EH (cell line): ENCODE measurements at places on chromosomes 5 and 9.

DNA sequence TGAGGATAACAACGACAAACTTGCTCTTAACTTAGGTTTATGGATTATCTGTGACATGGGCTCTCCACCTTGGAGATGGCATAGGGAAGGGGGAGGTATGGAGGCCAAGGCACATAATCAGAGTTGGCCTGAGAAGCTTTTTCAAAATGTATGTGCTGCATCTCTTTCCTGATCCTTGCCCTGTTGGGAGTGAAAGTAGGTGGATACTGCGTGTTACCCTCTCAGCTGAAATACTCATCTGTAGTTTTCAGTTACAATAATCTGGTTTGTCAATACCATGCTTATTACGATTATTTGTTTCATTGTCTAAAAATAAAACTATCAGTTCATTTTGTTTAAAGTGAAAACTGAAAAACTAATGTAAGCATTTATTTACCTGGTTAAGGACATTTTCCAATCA is 86.7 kb downstream of the SLC44A1 start:
- no peak for DNase-seq

DNA sequence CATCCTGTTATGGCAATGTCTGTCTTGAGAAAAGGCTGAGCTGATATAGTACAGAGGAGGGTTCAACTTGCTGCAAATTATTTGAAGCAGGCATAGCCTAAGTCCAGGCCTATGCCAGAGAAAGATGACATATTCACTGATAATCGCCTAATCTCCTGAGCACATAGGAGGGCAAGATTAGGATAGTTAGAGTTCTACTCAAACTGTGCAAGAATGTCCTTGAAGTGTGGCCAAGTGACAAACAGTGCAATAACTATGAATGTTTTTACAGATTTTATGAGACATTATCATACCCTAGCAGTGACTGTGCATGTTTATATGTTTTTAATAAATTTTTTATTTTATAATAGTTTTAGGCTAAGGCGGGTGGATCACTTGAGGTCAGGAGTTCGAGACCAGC is 96.2 kb downstream of the TSSK1B start:
- no peak for DNase-seq

DNA sequence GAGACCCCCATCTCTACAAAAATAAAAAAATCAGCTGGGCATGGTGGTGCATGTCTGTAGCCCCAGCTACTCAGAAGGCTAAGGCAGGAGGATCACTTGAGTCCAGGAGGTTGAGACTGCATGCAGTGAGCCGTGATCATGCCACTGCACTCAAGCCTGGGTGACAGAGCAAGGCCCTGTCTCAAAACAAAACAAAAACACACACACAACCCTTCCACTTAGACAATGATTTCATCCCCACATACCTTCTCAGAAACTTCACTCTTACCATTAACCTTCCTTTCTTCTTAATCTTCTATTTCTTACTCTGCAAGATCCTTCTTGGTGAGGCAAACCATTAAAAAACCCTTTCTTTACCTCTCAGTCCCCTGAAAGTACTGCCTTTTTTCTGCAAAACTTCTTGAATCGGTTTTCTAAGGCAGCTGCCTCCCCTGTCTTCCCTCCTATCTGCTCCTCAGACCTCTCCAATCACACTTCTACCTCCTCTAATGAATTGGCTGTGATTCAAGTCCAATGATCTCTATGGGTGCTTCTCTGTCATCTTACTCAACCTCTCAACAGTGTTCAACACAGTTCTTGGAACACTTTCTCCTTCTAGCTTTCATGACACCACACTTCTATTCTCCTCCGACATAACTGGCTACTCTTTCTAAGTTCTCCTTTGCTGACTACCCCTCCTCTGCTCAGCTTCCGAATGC is 47.3 kb downstream of the PFDN1 start:
- no peak for DNase-seq

- peak; percentile 88 for DNase-seq
These were observed 306.3 kb downstream of the FER start for GRCh38 chr5:109053995-109054417.

DNA sequence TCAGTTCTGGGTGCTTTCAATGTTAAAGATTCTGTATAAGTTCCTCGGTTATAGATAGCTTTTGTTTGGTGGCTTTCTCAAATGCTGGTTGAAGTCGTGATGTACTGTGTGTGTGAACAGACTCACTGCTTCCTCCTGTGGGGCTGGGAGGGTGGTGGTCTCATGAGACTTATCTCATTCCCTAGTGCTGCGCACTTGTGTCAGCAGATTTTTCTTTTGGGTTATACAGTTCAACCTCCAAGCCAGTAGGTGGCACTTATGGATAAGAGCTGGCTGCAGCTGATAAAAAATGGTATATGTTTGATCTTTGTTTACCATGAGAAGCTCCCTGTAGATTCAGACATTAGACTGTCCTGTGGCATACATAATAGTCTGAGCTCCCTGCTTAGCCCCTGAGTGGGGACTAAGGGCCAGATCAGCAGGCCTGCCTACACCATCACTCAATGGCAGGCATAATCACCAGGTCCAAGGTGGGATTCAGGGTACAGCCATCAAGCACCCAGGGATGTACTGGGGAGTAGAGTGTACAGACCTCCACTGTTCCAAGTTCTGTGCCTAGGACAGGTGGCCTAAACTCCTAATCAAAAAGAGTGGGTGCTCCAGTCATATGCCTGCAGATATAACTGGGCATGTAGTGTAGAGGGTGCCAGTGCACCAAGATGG is 174.2 kb downstream of the OXCT1 start:
- DNase-seq = peak; percentile 12

GRCh38 chr5:10702040-10702629 is 58.9 kb downstream of the DAP start:
- peak; percentile 97 for DNase-seq

- no peak for DNase-seq
These were observed 152.6 kb downstream of the RGS3 start for GRCh38 chr9:113616116-113616515.
